ENCODE measurements at places on chromosomes 13 and 19.

- no peak for DNase-seq
Observed at GRCh38 chr19:8044018-8044417, 8.5 kb upstream of the CCL25 start.

- DNase-seq = no peak
Observed at GRCh38 chr13:79874396-79875360, 393.7 kb downstream of the NDFIP2 start.

GRCh38 chr13:47326061-47326460 lies 429.2 kb upstream of the HTR2A start:
- no peak for DNase-seq

DNA sequence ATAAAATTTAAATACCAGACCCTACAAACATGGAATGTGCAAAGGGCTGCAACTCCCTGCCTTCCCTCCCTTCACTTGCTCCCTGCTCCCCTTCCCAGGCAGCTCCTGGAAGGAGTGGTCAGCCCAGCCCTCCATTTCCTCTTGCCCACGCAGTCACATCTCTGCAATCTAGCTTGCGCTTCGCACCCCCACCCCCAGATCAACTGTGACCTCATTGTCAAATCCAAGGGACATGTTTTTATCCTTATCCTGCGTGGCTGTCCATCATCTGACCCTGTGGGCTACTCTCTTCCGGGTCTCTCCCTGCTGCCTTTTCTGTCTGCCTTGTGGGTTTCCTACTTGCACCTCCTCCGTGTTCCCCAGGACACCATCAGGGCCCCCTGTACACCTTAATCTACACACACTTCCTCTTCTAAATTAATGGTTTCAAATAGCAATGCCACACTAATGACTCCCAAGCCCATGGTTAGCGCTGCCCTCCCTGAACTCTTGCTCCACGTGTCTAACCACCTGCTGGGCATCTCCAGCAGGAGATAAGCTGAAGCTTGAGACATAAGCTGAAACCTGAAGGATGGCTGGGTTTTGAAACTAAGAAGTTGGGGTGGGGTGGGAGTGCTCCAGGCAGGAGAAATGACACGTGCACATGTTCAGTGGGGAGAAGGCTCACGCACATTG lies 118.3 kb downstream of the USP12 start:
- DNase-seq = no peak

- DNase-seq = no peak
Observed at GRCh38 chr19:51272183-51272810, 21.4 kb downstream of the SIGLECL1 start.

DNA sequence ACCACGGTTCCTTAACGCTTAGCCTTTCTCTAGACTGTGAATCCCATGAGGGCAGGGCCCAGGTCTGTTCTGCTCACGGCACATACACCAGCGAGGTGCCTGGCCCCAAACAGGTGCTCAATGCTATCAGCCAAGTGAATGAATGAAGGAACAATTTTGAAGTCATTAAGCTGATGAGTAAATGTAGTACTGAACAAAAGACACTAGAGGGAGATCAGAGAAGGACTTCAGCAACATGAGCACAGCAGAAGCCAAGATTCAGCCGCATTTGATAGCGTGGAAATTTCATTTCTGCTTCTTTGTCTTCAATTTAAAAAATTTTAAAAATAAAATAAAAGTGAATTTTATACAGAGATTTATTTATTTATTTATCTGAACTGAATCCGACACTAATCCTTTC lies 20.1 kb upstream of the MYO16 start:
- no peak for DNase-seq

- DNase-seq = no peak
Observed at GRCh38 chr13:28475916-28476725, 18.8 kb downstream of the FLT1 start.

DNA sequence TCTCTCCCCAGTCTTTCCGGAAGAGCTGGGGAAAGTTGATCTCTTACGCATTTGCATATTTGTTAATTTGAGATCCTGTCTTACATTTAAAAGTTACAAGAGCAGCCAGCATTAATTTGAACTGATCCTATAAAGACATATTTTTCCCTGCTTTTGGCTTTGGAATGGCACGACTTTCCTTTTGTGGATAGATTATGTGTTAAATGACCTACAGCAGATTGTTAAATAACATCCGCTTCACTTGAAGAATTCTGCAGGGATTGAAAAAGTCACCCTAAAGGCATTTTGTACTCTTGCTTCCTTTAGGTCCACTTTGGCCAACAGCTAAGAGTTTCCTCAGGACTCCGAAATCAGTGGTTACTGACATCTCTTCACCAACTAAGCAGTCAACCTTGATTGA lies 334.0 kb downstream of the TBC1D4 start:
- DNase-seq = no peak

- no peak for DNase-seq
Observed at GRCh38 chr13:96816261-96816660, 178.0 kb downstream of the OXGR1 start.

DNA sequence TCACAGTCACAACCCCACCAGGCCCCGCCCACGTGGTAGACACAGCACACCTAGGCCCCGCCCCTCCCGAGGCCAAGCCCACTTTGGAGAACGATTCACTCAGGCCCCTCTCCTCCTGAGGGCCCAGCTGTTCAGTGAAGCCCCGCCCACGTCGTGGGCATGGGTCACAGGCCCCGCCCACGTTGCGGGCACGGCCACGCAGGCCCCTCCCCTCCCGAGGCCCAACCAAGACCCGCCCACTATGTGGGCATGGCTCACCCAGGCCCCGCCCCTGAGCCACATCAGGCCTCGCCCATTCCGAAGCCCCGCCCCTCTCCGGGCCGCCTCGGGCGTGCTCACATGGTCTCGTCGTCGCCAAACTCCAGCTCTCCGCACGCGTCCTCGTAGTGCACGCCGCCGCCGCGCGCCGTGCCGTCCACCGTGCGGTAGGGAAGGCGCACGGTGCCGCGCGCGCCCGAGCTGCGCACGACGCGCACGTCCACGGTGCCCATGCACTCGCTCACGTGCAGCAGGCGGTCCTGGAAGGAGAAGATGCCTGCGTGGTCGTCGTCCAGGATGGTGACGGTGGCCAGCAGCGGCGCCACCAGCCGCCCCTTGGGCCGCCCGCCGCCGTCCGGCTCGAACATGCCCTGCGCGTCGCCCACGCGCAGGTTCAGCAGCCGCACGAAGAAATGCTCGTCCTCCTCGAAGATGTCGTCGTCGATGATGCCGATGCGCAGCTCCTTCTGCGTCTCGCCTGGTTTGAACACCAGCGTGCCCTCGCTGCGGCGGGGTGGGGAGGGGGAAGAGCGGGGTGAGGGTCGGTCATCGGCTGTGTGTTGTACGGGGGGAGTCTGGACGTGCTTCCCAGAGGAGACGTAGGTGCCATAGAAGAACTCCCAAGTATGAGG lies 24.0 kb downstream of the SLC8A2 start:
- no peak for DNase-seq

DNA sequence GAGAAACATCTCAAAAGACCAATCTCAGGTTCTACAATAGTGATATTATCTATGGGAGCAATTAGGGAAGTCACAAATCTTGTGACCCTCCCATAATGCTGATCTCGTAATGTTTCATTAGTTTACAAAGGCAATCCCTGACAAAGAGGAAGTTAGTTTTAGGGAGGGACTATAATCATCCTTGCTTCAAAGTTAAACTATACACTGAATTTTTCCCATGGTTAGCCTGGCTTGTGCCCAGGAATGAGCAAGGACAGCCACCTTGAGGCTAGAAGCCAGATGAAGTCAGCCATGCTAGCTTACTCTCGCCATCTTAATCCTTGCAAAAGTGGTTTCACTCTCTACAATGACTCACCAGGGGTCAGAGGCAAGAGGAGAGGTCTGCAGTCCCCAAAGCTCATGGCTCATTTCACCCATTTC lies 5.4 kb downstream of the CEACAM3 start:
- DNase-seq = no peak

DNA sequence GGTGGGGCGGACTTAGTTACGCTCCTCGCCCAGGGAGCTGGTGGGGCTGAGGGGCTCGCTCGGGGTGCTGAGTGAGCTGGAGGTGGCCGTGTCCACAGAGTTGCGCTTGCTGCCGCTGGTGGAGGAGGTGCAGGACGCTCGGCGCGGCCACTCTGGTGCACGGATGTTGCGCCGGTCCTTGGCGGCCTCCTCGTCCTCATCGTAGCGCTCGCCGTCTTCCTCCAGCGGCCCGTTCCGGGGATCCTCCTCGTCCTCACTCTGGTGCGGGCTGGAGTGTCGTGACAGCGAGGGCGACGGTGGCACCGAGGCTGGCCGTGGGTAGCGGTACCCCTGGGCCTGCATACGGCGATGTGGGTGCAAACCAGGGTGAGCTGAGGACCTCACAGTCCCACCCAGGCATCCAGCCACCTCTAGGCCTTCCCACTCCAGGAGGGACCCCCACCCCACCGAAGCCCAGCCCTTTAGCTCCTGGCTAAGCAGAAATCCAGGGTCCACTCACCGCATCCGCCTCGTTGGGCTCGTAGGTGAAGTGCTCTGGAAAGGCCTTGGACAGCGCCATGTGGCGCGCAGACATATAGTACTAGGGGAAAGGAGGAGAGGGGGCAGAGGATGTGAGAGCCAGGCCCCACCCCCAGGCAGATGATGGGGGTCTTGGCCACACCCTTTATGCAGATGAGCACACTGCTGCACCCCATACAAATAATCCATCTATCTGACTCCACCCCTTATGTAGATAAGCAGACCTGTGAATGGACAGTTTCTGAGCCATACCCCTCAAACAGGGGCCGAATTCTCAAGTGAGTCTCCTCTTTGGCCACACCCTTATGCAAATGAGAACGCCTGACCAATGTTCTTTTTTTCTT lies 4.4 kb downstream of the FTL start:
- no peak for DNase-seq

DNA sequence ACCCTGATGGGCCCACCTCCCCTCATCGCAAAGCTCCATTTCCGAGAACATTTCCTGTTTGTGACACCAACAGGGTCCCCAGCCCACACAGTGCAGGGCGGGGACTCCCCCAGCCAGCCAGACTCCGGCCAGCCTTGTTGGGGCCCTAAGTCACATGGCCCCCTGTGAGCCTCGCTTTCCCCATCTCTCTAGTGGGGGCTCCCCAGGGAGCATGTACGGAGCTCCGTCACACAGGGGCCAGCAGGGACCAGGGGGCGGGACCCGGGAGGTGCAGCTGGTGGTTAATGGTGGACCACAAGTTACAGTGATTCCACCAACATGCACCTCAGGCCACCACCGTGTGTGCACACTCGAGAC lies 1.7 kb downstream of the TBXA2R start:
- no peak for DNase-seq

GRCh38 chr13:104980586-104980985 lies 1554.9 kb downstream of the EFNB2 start:
- DNase-seq = no peak

DNA sequence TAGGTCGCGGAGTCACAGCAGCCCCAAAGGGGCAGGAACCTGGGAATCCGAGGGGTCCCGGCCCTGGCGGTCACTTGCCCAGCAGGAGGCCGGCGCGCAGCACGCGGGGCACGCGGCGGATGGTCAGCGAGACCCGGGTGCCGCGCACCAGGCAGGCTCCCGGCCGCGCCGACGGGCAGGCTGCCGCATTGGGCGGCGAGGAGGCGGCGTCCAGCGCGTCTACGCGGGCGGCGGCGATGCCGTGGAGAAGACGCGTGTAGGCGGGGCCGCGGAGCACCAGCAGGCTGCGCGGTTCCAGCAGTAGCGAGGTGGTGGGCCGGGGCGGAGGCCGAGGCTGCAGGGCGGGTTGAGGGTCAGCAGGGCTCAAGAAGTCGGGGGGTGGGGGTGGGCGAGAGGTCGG lies 607 bp upstream of the SYNE4 start:
- DNase-seq = no peak

GRCh38 chr13:85266331-85266730 lies 532.9 kb downstream of the SLITRK6 start:
- DNase-seq = no peak

- DNase-seq = no peak
Observed at GRCh38 chr13:31749929-31750328, 10.6 kb downstream of the RXFP2 start.

GRCh38 chr13:110426735-110427134 lies 119.7 kb downstream of the COL4A2 start:
- no peak for DNase-seq

DNA sequence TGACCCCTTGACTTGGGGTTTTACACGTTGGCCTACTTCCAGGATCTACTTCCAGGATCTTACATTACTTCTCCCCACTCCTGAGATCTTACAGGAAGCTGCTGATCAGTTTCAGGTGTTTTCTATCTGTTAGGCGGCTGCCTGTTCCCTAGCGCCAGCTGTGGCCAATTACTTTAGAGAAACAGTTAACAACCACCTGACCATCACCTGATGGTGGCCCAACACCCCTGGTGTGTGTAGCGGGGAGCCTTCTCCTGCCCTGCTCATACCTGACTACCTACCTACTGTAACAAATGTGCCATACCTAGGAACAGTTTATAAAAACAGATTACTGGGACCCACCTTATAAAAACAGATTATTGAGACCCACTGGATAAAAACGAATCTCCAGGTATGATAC lies 2.8 kb upstream of the POP4 start:
- no peak for DNase-seq

GRCh38 chr13:94272038-94272437 lies 207.4 kb downstream of the DCT start:
- no peak for DNase-seq

DNA sequence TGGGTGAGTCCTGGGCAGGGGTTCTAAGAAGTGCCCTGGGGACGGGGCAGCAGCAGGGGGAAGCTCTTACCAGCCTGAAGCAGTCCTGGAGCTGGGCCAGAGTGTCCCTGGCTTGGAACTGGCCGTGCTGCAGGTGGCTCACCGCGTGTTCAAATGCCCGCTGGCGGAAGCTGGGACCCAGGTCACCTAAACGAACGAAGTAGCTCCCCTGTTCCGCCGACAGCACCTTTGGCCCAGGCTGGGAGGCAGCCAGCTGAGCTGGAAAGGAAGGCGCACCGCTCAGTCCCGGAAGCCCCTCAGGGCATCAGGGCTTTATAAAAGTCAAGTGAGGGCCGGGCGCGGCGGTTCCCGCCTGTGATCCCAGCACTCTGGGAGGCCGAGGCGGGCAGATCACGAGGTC lies 9.6 kb downstream of the PLIN4 start:
- DNase-seq = no peak

DNA sequence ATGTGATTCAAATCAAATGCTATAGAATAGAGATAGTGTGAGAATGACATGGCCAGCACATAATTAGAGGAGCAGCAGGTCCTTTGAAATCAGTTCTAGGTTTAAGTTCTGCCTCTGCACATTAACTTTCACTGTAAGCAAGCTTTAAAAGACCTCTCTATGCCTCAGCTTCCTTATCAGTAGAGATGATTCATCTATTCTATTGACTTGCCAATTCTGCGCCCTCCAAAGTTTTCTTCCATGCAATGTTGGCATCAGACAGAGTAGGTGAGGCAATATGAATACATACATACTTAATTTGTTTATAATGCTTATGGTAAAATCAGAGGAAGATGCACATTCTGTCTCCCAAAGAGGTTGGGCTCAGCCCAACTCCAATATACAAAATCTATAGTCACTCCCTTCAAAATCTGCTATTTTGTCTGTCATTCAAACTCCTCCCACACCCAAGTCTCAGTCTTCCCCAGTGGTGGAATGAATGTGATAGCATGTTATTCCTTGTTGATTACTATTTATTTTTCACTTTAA lies 525.5 kb downstream of the RFC3 start:
- no peak for DNase-seq

GRCh38 chr19:41621654-41622053 lies 5.2 kb downstream of the CEACAM4 start:
- no peak for DNase-seq

GRCh38 chr19:30178721-30179402 lies 193.3 kb upstream of the ZNF536 start:
- no peak for DNase-seq

GRCh38 chr19:43300206-43300605 lies 30.9 kb upstream of the PSG9 start:
- no peak for DNase-seq
